Urothelium cell line (cell line): ENCODE measurements at places on chromosomes 3 and 15.

DNA sequence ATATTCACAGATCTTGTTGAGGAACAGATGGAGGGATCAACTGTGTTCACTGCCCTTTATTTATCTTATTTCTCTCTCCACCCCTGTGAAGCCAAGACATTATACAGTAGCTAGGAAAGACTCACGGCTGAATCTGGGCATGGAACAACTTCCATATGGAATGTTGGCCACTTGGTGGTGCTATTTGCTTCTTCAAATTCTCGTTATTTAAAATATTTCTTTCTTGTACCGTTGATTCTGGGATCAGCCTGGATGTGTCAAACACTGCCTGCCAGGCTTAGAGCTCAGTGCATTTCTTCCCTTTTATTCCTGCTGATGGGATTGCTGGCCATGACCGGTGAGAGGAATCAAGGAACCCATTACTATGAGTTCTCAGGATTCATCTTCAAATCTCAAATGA is 17.5 kb upstream of the GASK1A start:
- DNase-seq = peak; percentile 61

DNA sequence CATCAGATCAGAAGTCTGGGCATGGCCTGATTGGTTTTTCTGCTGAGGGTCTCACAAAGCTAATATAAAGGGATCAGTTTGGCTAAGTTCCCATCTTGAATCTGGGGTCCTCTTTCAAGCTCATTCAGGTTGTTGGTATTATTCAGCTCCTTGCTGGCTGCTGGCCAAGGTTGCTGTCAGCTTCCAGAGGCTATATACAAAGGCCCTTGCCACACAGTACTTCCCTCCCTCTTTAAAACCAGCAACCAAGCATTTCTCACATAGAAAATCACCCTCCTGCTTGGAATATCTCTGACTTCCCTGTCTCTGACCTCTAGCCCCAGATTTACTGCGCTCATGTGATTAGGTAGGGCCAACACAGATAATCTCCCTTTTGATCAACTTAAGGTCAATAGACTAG is 442.9 kb downstream of the ERC2 start:
- DNase-seq = no peak

GRCh38 chr15:81032355-81032754 is 31.6 kb downstream of the TLNRD1 start:
- no peak for DNase-seq

DNA sequence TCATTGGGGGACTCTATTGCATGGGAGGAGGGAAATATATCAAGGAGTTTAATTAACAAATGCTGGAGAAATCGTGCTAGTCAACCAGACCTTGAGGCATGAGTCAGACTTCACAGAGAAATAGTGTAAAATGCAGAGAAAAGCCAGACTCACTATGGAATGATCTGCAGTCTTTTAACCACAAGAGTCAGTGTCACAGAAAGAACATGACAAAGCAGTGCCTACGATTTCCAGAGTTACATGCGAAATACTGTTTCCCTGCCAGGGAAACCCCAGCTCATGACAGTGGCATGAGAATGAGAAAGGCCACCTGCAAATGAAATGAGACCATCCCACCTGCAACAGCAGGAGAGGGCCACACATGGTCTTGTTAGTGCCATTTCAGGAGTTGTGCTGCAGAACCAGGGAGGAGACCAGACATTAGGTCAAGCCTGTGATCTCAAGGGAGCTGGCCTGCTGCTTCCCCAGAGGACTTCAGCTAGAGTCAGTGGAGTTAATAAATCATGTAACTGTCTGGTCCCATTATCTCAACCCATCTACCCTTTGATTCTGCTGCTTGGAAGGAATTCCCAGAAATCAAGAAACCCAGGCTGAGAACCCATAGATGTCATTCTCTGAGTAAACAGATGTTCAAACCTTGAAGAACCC is 79.0 kb downstream of the ERC2 start:
- no peak for DNase-seq

DNA sequence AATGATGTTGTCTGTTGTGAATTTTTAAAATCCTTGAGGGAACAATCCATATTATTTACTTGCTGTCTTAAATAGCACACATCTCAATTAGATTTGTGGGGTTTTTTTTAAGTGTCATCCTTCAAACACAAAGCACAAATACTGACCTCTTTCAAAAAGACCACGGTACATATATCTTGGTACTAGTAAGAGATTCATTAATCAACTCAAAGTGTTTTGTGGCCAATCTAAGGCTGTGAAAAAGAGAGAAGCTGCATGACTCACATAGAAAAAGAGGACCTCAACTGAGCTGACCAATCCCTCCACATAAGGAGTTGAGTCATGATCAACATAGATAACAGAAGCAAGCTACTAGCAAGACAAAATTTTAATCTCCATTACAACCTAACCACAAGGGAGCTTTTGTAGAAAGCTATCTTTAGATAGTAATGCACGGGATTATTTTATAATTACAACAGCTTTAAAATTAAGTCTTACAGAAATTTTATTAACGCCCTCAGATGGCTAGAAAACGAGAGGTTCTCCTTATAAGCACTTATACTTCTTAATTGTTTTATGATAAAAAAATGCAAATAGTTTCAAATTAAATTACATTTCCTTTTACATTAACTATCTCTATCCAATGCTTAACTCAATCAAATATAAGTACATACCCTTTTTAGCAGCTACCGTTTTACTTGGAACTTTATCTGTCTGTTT is 60.5 kb downstream of the TOP2B start:
- no peak for DNase-seq

GRCh38 chr3:56291244-56291680 is 177.0 kb downstream of the ERC2 start:
- DNase-seq = peak; percentile 50

DNA sequence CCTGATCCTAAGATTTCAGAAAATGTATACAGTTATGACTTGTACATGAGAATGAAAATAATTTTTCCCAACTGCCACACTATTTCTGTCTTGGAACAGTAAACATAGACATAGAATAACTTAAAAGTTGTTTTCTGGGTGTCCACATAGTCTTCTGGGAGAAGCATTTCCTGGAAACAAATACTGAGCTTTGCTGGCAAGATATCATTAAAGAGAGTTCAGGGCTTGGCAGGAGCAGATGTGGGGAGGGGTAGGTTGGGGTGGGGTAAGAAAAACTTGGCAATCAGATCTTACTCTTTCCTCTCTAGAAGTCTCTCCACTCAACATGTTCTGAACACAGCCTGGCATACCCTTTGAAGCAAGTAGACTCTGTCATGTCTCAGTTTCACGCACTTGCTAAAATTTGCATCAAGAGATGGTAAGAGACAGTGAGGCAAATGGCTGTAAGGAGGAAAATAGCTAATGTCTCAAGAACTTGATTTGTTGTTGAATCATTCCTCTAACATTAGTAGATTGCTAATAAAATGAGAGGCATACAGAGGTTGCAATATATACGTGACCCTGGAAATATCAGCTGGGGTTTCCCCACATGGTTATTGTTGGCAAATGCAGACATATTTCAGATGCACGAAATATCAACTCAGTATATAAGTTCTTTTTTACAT is 27.3 kb upstream of the ABI3BP start:
- DNase-seq = no peak

- no peak for DNase-seq
Measured at GRCh38 chr3:178059836-178060235, 476.4 kb upstream of the KCNMB2 start.

DNA sequence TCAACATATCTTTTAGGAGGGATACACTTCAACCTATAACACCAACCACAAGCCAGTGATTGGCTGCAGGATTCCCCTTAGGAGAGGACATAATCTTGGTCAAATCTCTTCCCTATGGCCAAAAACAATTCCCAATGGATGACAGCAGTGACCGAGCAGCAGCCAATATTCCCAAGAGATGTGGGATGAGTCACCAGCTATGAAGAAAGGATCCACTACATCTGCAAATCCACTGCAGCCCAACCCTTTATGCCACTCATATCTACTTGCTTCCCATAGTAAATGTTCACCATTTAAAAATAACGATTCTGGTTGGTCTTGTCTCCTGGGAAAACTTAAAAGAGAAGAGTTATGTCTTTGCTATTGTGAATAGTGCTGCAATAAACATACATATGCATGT is 4.5 kb upstream of the IQCF5 start:
- no peak for DNase-seq

- DNase-seq = no peak
Measured at GRCh38 chr3:157794771-157795170, 291.6 kb upstream of the VEPH1 start.

GRCh38 chr3:129756871-129757270 is 136.6 kb downstream of the TMCC1 start:
- no peak for DNase-seq

GRCh38 chr3:179948740-179949139 is 88.0 kb downstream of the PEX5L start:
- DNase-seq = no peak

- DNase-seq = no peak
Measured at GRCh38 chr3:140610544-140610943, 67.3 kb upstream of the TRIM42 start.

GRCh38 chr3:128577711-128578110 is 72.9 kb downstream of the RPN1 start:
- DNase-seq = no peak

GRCh38 chr3:116270056-116270455 is 175.2 kb downstream of the LSAMP start:
- no peak for DNase-seq

DNA sequence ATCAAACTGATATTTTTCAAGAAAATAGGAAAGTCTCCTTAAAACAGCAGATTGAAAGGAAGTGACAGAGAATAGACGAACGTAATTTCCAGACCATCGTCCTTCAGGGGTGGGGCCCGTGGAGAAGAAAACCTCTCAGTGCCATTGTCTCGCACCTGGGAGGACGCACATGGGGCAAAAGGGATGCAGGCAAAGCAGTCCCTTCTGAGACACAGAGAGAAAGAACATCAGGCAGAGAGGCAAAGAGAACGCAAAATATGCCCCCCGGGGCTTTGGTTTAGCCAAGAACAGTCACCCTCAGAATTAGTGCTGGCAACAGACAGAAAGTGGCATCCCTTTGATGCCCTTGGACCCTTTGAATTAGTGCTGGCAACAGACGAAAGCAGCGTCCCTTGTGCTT is 37.0 kb downstream of the MUC20 start:
- DNase-seq = no peak

DNA sequence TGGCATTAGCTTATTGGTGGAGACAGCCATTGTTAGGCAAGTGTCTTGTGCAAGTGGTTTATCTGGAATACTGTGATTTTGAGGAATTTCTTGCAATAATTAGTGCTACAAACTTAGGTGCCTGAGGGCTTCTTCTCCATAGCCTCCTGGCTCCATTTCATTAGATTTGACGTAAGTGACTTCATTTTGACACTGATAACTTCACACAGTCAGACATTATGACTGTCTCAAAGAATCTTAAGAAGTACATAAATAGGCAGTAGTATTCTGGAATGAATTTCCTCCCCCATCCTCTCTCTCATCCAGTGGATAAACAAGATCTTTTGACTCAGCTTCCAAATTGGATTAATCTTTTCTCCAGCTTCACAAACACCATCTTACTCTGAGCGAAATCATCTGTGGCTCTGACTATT is 19.0 kb downstream of the ARL14 start:
- DNase-seq = no peak

DNA sequence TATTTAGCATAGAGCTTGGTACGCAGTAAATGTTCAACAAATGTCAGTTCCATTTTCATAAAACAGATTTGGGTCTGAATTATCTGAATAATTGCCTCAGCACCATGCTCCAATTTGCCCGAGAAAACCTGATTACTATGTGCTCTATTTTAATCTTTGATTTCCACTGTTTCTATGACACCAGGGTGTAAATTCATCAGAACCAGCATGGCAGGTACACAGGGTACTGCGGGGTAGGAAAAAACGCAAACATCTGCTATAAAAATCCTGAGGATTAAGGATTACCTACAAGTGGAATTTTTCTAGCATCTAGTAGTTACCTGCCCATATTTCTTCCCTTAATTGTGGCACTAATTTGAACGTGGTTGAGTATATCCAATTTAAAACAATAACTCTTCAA is 70.3 kb downstream of the RAD18 start:
- no peak for DNase-seq

- DNase-seq = no peak
Measured at GRCh38 chr15:80526556-80527340, 122.6 kb downstream of the ARNT2 start.

- no peak for DNase-seq
Measured at GRCh38 chr3:177089901-177090300, 107.4 kb downstream of the TBL1XR1 start.

DNA sequence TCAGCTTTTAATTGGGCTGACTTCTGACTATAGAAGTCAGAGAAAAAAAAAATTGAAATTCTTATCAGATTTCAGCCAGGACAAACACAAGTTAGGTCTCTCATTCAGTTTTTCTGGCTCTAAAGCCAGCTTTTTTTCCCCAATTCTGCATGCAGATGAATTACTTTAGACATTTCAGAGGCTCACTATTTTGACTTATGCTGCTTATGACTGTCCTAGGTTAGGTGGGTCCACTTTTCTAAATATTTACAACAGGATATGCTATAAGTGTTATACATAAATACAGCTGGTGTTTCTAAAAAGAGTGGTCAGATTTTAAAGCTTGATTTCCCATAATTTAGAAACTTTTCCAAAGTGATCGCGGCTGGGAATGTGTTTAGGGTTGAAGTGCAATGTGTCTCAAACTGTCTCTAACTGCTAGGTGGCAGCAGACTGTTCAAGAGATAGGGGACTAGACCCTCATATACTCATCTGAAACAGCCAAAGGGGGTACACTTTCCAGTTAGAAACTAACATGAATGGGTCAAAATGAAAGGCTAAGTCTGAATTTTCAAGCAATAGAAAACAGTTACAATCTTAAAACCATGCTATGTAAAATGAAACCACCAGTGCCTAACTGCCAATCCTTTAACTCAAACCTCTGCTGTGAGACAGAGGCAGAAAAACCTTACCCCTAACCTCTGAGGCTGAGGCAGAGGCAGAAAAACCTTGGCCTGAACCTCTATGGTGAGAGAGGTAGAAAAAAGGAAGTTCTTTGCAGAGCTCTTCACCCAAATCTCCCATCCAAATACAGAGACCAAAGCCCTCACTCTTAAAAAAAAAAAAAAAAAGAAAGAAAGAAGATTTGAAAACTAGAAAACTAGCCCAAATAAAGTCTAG is 596.0 kb downstream of the NTRK3 start:
- no peak for DNase-seq

DNA sequence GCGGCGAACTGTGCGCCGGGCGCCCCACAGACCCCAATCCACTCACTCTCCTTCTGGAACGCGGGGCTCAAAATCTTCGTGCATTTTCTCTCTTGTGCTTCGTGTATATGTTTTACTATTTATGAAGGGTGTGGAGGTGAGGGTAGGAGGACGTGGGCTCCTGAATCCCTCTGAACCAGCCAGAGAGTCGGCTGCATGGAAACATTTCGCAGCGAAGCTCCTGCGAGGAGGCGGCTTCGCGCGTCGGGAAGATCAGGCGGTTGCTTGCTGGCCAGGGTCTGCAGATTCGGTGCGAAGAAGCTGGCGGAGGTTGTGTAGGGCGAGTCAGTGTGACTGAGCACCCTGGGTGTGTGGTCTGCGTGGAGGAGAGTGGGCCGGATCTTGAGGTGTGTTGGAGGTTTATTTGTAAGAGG is 1.1 kb downstream of the CNTN4 start:
- peak; percentile 8 for DNase-seq

GRCh38 chr3:70813311-70813710 is 500.9 kb upstream of the MDFIC2 start:
- DNase-seq = no peak
